Stimulated activated CD8-positive, alpha-beta memory T cell treated with anti-CD3 and anti-CD28 coated beads, Interleukin-2, amount 100 ng/mL, for 1 hour (primary cell): ENCODE measurements at places on chromosomes 12 and 14.

DNA sequence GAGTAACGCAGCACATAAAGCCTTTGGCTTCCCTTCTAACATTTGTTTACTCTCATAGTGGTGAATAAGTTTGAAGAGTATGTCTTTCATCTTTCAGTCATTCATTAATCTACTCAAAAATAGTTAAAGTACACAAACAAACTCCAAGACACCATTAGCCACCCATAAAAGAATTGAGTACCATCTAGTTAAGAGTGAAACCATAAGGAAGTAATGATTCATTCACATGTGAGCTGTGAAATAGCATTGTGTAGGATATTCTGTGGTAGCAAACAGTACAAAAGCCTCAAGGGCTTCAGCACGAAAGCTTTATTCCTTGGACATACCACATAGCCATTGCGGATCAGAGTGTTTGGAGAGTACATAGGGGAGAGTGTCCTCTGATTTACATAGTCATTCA lies 13.9 kb downstream of the SYT1 start:
- DNase-seq = no peak

DNA sequence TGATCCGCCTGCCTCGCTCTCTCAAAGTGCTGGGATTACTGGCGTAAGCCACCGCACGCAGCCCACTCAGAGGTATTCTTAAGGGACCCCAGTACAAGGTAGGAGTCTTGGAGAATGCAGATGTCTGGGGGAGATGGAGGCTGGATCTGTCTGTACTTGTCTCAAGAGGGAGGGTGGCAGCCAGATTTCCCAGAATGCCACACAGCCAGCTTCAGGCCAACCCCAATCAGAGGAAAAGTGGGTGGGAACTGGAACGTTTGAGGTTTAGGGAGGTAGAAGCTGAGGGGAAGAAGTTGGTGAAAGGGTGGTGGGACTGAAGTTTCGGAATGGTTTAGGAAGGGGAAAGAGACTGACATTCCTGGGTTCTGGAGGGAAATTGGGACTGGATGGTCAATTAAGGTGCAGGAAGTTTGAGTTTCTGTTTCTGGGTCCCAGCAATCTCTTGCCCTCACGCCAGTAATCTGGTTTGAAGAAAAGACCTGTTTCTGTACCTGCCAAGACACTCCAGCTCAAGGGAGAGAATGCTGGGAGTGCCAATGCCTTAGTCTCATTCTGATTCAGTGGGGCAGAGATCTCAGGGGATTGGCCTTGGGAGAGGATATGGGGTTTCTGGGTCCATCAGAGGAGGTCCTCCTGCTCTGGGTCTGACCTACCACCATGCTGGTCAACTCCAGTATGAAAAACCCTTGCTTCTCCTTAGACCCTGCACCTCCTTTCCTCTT lies 8.1 kb upstream of the ZNF385A start:
- no peak for DNase-seq

GRCh38 chr14:98803196-98803595 lies 468.8 kb downstream of the BCL11B start:
- no peak for DNase-seq

GRCh38 chr14:72776701-72777261 lies 117.1 kb downstream of the DPF3 start:
- no peak for DNase-seq

- no peak for DNase-seq
Observed at GRCh38 chr12:103887738-103888137, 42.5 kb upstream of the HSP90B1 start.

DNA sequence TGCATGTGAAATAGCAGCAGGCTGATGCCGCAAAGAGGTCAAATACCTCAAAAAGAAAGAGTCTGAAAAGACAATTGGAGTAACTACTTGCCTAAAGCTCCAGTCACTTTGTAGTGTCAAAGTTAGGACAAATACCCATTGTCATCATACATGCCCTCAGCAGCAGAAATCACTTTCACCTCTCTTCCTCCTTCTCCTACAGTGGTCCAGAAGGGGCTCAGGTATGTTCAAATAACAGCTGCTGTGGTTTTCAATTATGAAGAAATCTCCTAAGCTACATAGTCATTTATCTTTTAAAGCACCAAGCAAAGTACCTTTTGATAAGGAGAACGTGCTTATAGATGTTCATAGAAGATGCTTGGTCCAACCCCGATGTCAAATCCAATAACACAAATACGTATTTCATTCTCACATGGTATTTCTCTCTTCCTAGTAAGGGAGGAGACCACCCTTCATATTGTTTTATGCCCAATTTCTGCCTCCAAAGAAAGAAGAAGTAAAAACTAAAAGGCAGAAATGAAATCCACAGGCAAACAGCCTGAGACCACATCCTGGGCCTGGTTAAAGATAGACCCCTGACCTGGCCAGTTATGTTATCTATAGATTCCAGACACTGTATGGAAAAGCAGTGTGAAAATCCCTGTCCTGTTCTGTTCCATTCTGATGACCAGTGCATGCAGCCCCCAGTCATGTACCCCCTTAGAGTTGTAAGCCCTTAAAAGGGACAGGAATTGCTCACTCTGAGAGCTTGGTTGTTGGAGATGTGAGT lies 23.7 kb downstream of the GYS2 start:
- DNase-seq = no peak

- DNase-seq = no peak
Observed at GRCh38 chr12:105470601-105471000, 140.1 kb downstream of the C12orf75 start.

DNA sequence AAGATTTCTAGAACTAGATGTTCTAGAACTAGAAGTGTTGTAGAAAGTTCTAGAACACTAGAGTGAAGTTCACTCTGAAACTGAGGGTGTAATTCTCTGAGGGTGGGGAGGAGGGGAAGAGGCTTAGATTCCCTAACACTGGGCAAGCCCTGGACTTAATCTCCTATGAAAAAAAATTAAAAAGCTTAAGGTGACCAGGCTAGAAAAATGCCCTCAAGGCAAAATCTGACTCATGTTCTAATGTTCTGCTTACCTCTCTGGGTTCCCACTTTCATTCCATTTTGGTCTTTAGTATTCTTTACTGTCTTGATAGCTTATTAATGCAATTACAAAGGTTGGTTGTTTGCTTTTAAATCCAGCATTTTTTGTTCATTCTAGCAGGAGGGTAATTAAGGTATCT lies 101.5 kb downstream of the KICS2 start:
- DNase-seq = no peak

- DNase-seq = no peak
Observed at GRCh38 chr14:60512973-60513571, 4.1 kb downstream of the SIX6 start.

DNA sequence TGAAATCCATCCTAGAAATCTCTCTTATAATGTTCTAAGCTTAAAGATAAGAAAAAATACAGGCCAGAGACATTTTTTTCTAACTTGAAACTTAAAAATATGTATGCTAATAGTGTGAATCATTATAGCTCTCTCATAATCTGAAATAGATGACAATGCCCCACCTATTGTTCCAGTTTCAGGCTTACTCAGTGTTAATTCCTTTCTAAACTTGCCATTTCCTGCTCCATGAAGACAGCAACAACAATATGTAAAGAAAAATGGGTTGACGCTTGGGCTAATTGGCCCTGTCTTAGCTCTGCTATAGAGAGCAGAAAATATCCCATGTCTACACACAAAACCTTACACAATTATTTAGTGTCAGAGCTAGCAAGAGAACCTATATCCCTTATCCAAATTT lies 37.1 kb downstream of the LMO3 start:
- no peak for DNase-seq

DNA sequence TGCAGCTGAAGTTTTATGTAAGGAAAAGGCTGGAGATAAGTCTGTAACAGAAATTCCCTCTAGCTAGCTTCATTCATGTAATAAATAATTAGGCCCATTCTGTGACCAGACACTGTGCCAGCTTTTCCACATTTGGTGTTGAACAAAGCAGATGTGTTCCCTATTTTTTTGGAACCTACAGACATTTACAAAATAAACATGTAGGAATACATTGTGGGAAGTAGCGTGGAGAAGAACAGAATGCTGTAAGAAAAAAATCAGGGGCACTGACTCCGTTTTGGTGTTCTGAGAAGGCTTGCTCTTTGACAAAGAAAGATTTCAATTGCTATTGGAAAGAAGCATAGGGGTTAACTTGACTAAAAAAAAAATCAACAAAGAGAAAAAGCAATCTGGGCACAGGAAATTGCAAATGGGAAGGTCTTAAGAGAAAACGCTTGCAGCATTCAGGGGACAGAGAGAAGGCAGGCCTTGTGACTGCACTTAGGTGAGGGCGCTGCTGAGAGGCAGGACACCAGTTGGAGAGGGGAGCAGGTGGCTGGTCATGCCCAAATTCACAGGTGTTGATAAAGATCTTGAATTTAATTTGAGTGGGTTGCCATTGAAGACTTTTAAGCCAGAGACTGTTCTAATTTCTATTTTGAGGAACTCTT lies 4.0 kb downstream of the FAR2 start:
- no peak for DNase-seq

GRCh38 chr12:116577154-116577561 lies 18.0 kb downstream of the MAP1LC3B2 start:
- DNase-seq = no peak

- DNase-seq = no peak
Observed at GRCh38 chr14:69013943-69014782, 35.1 kb upstream of the ACTN1 start.

DNA sequence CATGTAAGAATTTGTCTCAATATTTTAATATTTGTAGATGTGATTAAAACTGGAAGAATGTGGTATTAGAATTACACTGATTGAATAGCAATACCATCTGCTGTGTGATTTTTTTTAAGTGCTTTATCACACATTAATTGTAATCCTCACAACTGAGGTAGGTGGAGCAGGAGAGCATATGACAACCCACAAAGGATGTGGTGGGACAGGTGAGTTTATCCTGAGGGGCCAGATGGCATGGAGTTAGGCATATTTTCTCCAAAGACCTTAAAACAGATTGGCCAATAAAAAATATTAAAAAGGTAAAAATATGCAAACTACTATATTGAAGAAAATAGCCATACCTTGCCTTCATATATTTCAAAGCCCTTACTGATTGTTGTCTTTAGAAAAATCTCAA lies 7.8 kb downstream of the LRRC10 start:
- DNase-seq = no peak

- no peak for DNase-seq
Observed at GRCh38 chr12:64237382-64237781, 15.3 kb upstream of the KICS2 start.

- no peak for DNase-seq
Observed at GRCh38 chr14:98834119-98834518, 437.9 kb downstream of the BCL11B start.

DNA sequence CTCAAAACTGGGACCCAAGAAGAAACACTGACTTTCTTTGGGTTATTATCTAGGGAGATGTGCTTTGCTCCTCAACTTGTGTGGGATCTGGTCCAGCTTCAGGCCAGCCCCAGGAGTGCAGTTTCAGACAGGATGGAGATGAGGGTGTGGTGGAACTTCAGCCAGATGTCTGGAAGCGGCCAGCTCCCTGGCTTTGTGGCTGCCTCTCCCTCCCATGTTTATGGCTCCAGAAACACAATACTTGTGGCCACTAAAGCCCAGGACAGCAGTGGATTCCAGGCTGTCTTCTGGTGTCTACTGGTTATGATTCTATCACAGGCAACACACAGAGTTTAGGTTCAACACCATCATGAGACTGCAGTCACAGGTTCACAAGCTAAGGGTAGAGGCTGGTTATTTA lies 44.2 kb upstream of the EMP1 start:
- DNase-seq = no peak
